Stromal cell of bone marrow (primary cell): ENCODE measurements at places on chromosomes 7 and 10.

DNA sequence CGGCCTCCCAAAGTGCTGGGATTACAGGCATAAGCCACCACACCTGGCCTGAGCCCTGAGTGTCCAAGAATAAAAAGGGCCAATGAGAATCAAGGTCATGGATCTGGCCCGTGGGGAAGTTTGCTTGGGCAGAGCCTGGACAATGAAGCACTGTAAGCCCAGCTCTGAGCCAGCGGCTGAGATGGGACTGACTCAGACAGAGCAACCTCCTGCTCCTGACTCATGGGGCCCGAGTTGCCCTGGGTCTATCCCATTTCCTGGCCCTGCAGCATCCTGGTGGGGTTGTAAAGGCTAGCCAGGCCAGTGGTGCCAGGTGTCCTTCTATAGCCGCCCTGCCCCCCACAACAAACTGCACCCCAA, 5.2 kb upstream of the MYH16 start:
- peak; percentile 87 for DNase-seq

GRCh38 chr7:27714831-27715444, 25.0 kb upstream of the TAX1BP1 start:
- peak; percentile 31 for DNase-seq

GRCh38 chr7:139618482-139619366, 95.2 kb downstream of the CLEC2L start:
- peak; percentile 6 for DNase-seq

DNA sequence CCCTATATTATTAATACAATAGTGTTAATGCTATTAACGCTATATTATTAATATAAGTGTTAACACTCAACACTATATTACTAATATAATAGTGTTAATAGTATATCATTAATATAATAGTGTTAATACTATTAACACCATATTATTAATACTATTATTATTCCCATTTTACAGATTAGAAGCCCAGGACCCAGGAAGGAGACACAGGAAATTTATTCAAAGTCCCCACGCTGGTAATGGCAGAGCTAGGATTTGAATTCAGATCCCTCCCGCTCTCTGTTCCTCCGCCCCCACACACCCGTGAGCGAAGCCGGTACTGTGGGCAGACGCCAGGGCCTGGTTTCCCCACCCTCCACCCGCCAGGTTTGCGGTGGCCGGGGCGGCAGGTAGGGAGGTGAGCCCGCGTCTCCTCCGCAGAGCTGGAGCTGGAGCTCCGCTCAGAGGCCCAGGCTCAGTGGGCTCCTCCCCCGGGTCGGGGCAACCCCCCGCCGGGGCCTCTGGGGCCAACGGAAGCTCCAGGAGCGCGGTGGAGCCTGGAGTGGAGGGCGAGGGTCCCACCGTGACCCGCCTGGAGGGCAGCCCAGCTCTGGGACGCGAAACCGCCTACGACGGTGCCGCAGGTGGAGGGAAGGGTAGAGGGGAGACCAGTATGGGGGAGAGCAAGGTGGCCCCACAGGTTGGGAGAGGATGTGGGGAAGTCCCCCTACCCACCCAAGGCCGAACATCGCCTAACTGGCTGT, at the start of gene TMEM225B:
TMEM225B (plus strand) TSS at position 506 of the 740 bp plus-strand sequence. CDS start 6,122 bp downstream, outside the sequence.
- no peak for DNase-seq

- no peak for DNase-seq
Measured at GRCh38 chr10:86497621-86498020, 24.0 kb downstream of the WAPL start.

GRCh38 chr10:58696736-58697135, 184.1 kb downstream of the BICC1 start:
- DNase-seq, result no peak

DNA sequence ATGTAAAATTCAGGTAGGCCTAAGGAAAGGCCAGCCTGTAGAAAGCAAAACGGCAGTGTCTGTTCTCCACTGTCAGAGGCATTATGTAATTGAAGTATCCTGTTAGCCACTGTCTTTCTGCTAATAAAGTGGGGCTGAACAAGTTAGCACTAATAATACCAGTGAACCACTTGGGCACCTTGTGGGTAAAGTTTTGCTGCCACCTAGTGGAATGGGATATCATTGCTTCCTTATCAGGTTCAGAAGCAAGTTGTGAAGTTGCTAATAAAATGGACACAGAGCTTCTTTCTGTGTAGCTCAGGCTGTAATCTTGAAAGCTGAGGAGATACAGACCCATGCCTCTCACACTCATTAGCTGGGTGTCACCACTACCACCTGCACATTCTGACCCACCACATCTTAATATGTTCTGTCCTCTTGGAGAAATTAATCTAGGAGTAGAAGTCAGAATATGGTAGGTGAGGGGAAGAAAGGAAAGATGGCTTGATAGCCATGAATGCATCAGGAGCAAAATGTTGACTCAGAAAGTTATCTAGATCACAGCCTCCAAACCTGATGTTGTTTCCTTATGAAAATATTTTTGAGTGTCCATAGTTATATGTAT, 175.1 kb downstream of the SEPTIN7 start:
- peak; percentile 47 for DNase-seq

DNA sequence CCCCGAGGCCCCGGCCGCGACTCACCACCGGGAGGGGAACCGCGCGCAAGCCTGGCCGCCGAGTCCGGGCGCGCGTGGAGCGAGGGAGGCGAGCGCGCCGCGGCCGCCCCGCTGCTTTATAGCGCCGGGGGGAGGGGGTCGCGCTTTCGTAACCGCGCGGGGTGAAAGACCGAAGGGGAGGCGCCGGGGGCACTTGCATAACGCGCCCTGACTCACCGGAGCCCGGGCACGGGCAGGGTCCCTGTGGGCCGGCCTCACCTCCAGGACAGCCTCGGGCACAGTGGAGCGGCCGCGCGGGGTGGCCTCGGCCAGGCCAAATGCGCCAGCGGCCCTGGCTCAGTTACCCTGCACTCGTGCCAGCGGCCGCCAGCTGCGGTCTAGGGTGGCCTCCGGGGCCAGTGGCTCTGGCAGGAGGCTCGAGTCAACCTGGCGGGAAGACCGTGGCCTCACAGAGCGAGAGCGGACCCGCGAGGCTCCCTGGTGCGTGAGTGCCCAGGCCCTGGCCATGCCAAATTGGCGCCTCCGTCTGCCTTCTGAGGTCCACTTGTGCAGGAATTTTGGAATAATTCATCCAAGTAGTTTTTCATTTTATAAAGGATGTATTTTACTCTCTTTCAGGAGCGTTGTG, at the start of gene RBP4:
RBP4 (minus strand) TSS at position 90 of the 628 bp plus-strand sequence. CDS start 207 bp downstream, outside the sequence.
- DNase-seq, result no peak

DNA sequence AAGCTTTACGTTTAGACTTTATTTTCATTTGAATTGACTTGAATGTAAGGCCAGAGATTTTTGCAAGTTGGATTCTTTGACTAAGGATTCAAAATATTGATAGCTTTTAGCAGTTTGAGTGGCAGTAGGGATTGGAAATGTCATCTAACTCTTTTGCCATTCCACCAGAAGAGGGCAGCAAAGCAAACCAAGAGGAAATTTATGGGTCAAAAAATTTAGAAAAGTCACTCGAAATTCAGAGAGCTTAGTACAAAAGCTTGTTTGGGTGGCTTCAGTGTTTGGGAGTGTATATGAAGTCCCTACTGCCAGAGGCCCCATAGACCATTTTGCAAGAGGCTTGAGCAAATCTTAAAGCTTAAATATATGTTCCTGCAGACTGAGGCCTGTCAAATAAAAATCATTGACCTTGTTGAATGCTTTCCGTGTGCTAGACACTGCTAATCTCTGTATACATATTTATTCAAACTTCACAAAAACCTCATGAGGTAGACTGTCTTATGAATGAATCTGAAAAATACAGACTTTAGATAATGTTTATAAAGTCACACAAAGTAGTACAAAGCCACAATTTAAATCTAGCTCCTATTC, 44.6 kb upstream of the RSBN1L start:
- DNase-seq, result peak; percentile 25

- DNase-seq, result no peak
Measured at GRCh38 chr10:91955114-91955513, 31.5 kb downstream of the BTAF1 start.

DNA sequence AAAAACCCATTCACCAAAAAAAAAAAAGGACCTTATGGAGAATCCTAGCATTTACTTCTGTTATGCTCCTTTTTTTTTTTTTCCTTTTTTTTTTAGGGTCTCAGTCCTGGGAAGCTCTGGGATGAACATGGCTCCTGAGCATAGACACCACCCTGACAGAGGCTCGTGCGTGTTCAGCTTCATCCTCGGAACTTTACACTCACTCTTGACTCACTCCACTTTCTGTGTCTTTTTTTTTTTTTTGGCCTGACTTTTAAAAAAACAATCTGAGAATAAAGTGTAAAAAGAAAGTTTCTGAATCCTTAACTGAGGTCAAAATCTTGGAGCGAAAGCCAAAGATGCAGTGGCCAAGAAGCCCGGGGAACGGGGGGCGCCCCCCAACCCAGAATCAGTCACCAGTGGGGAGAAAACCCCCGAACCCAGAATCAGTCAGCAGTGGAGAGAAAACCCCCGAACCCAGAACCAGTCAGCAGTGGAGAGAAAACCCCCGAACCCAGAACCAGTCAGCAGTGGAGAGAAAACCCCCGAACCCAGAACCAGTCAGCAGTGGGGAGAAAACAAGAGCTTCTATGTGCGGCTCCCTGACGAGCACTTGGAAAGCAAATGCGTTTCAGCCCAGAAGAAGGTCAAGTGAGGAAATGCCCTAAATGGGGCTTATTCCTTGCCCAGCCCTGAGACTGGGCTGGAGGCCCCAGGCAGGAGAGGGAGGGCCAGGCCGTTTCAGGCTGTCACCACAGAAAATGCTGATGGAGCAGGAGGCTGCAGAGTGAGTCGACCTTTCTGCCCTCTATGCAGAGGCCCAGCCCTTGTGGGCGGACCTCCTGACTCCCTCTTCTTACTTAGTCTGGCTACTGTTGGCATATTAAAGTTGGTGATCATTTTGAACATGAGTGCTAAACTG, 19.0 kb upstream of the PFKP start:
- DNase-seq, result peak; percentile 72

- DNase-seq, result no peak
Measured at GRCh38 chr10:17067376-17068264, 62.0 kb downstream of the CUBN start.

- DNase-seq, result no peak
Measured at GRCh38 chr10:61332581-61332980, 120.6 kb downstream of the TMEM26 start.

DNA sequence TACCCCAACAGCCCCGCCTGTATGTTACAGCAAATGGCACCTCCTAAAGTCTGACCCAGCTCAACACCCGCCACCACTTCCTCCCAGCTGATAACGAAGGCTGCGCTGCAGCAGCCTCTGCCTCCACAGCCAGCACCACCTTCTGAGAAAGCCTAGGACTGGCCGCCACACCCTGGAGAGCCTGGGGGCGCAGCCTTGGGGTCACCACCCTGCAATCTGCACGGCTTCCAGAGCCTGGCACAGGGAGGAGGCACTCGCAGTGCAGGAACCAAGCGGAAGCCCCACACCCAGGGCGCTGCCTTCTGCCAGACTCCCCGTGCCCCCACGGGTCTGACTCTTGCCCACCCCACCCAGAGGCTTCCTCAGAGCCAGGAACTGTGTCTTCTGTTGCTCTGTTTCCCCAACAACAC, 112.5 kb downstream of the MAD1L1 start:
- DNase-seq, result no peak

DNA sequence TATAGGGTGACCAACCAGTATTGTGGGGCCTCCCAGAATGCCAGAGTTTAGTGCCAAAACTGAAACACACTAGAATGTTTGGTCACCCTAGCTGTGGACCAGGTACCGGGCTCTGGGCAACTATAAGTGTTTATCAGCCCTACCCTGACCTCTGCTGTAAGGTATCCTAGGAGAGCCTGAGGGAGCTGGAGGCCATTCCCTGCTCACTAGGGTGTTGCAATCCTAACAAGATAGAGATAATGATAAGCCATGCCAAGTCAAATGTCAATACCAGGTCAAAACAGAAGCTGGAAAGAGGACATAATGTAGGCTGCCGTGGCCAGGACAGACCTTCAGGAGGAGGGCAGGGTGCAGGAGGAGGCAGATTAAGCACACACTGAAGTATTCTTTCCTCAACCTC, 151.8 kb downstream of the KCNMA1 start:
- no peak for DNase-seq

DNA sequence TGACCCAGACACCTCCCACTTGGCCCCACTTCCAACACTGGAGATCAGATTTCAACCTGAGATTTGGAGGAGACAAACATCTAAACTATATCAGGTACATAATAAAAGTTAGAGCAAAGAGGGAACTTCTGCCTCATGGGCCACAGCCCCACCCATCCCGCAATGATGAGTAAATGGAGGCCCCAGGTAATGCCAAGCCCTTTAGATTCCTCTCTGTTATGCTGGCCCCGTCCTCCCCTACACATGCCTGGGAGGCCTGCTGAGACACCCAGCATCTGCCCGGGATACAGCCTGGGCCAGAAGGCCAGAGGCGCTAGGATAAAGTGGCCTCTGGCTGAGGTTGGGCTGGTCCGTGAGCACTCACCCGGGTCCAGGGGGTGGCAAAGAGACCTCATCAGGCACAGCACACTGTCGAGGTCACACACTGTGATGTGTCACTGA, 185.5 kb upstream of the SH2B2 start:
- DNase-seq, result no peak

DNA sequence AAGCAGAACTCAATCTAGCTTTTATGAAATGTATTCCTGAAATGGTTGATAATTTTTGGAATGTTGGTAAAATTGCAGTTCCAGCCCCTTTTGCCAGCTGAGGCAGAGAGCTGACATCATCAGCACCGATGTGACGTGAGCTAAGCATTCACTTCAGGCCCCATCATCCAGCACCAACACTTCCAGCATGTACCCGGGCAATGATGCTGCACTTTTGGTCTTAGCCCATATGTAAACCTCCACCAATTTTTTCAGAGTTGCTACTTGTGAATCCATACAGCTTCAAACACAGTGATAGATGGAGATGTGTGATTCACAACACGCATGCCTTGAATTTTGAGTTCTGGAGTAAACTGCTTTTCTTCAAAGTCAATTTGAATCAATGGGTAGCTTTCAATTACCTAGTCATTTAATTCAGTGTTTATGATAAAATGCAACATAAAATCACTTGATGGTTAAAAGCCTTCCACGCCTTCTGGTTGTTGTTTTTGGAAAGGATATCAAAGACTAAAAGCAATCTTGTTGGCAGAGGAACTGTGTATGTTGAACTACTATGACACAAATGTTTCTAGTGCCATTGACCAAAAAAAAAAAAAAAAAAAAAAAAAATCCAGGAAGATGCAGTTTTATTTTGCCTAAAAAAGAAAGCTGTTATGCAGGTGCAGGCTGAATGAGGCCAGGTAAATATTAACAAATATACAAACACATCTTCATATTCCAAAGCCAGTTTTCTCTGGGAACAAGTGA, 73.9 kb downstream of the NRP1 start:
- DNase-seq, result no peak

GRCh38 chr7:157010588-157011332, at the start of gene MNX1:
TSS of gene MNX1 (minus strand) at chr7:157010663. CDS start at chr7:157010350, 313 bp downstream.
- no peak for DNase-seq

- no peak for DNase-seq
Measured at GRCh38 chr7:101817471-101818286, at the start of gene CUX1. TSS of gene CUX1 (plus strand) at chr7:101817626. CDS start at chr7:101817640, 14 bp downstream.

- DNase-seq, result no peak
Measured at GRCh38 chr10:117005026-117005526, at the start of gene SHTN1. TSS of gene SHTN1 (minus strand) at chr10:117005187. CDS start at chr10:117005079, 108 bp downstream.

DNA sequence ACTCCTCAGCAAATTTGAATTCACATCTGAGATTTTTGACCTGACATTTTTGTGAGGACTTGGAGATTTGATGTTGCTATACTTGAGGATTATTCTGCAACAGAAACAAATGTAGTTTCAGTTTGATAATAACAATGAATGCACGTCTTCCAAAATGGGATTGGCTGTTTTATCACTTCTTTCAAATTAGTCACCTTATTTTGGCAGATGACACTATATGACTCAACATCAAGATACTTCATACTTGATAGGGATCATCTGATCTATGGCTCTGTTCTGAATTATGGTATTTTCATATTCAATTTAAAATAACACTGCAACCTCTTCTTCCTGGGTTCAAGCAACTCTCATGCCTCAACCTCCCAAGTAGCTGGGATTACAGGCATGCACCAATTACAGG, 24.2 kb downstream of the ARL5B start:
- no peak for DNase-seq
